ENCODE measurements at places on chromosomes 13 and 19.

DNA sequence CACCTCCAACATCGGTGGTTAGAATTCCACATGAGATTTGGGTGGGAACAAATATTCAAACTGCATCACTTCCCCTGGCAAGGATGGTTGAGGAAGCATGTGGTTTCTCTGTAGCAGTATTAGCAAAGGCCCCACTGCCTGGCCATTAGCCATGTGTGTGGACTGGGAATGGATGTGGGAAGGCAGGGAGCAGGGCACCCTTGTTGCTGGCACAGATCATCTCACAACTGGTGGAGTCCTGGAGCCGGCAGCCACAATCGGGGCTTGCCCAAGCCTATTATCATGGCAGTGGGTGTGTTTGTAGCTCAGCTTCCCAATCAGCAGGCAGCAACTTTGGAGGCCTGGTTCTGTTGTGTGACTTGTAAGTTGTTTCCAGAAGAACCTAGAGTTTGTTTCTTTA is 391.9 kb downstream of the DLEU7 start:
- DNase-seq = no peak

DNA sequence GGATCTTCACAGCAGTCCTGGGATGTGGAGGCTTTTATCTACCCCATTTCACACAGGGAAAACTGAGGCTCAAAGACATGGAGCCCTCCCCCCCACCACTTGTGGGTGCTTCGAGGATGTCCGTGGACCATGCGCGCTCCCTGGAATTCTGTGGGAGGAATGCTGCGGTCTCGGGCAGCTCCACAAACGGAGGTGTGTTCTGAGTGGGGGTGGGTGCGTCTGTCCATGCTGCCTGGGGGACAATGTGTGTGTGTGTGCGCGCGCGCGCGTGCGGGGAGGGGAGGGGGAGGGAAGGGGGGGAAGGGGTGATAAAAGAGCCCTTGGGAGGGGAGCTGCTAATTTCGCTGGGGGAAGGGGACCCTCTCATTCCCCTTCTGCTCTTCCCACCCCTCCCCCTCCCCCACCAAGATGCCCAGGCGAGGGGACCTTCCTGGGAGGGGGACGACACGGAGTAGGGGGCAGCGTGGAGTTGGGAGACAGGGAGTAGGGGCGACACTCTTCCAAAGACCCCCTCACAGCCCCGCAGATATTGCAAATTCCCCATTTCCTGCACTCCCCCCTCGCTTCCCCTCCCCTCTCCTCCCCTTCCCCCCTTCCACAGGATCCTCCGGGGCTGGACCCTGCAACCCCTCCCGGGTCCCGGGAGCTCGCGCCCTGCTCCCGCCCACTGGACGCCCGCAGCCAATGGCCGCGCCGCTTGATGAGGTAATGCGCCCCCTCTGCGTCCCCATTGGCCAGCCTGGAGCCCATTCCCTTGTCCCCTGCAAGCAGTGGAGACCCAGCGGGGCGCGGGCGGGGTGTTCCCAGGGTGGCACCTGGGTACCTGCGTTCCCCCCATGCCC is 18.9 kb upstream of the ZNRF4 start:
- DNase-seq = no peak

DNA sequence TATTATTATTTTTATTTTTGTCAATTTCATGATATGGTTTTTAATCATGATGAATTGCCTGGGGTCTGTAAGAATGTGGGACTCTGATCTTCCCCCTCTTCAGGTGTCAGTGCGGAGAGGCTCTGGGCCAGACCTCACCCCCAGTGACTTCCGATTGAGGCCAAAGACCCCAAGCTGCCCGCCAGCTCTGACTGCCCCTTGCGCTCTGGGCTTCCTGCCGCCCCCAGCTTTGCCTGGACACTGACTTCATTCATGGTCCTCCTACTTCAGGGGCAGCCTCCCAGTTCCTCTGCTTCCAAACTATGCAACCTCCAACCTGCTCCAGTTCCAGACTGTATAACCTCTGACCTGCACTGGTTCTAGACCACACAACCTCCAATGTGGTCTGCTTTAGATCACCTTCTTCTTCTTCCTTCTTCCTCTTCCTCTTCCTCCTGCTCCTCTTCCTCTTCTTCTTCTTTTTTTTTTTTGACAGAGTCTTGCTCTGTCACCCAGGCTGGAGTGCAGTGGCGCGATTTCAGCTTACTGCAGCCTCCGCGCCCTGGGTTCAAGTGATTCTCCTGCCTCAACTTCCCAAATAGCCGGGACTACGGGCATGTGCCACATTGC is 6.7 kb upstream of the PPP5C start:
- no peak for DNase-seq

DNA sequence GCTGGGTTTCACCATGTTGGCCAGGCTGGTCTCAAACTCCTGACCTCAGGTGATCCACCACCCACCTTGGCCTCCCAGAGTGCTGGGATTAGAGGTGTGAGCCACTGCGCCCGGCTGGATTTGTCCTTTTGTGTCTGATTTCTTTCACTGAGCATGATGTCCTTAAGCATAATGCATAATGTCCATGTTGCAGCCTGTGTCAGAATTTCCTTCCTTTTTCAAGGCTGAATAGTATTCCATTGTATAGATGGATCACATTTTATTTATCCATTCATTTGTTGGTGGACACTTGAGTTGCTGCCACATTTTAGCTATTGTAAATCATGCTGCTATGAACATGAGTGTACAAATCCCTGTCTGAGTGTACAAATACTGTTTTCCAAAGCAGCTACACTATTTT is 25.5 kb downstream of the RFX2 start:
- no peak for DNase-seq

DNA sequence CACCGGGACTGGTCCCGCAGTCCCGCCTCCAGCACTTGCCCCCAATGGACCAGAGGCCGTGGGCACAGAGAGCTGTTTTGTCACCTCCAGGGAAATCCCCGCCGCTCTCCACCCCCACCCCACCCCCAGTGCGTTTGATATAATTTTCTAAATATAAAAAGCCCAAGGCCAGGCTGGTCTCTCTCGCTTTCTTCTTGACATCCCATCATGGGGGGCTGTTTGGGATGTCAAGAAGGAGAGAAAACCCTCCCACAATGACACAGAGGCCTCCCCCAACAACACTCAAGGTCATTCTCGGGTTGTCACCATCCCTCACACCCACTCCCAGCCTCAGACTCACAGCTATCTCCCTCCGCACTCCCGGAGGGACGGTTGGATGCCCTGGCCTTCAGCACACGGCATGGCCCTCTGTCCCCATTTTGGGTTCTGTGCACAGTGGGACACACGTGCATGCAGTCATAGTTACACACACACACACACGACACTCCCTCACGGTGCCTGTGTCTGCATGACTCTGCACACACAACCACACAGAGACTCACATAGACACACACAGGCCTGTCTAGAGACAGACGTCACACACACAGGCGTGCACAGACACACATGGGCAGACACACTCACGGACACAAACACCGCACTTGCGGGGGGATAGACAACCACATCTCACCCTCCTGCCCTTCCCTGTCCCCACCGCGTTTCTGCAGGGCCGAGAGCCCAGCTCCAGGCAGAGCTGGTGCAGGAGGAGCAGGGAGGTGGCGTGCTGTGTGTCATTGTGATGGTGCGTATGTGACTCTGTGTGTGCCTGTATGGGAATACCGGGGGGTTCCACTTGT is 4.8 kb upstream of the NFIC start:
- DNase-seq = no peak

DNA sequence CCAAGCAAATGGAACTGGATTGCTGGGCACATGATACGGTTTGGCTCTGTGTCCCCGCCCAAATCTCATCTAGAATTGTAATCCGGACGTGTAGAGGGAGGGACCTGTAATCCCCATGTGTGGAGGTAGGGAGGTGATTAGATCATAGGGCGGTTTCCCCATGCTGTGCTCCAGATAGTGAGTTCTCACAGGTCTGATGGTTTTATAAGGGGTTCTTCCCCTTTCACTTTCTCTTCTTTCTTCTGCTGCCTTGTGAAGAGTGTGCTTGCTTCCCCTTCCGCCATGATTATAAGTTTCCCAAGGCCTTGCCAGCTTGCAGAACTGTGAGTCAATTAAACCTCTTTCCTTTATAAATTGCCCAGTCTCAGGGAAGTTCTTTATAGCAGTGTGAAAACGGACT is 32.6 kb upstream of the MTIF3 start:
- DNase-seq = no peak

DNA sequence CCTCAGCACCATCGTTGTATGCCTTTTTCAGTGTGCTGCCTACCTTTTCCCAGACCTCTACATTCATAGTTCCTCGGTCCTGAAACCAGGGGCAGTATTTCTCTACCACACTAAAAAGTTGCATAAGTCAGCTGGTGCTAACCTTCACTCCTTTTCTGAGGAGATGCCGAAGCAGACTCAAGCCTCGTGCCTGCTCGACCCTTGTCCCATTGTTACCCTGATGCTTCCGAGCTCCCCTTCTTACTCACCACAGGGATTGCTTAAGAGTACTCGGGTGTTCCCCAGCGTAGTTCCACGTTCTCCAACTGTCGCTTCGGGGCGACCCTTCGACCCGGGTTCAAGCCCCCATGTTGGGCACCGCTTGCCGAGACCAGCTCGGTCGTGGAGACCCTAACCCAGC is 19.0 kb upstream of the IL17D start:
- no peak for DNase-seq

GRCh38 chr13:98105929-98106336 is 37.0 kb upstream of the FARP1 start:
- DNase-seq = no peak

Data from sigmoid colon (tissue), 7 donors.